ENCODE measurements at places on chromosomes 12 and 14.

- DNase-seq = no peak
Observed at GRCh38 chr12:18432206-18432605, 170.9 kb downstream of the PIK3C2G start.

GRCh38 chr12:11711651-11712327 is 62.3 kb downstream of the ETV6 start:
- DNase-seq = no peak

- DNase-seq = no peak
Observed at GRCh38 chr12:123788541-123788940, 26.4 kb downstream of the DNAH10 start.

- no peak for DNase-seq
Observed at GRCh38 chr12:79662046-79662811, 28.5 kb downstream of the PAWR start.

DNA sequence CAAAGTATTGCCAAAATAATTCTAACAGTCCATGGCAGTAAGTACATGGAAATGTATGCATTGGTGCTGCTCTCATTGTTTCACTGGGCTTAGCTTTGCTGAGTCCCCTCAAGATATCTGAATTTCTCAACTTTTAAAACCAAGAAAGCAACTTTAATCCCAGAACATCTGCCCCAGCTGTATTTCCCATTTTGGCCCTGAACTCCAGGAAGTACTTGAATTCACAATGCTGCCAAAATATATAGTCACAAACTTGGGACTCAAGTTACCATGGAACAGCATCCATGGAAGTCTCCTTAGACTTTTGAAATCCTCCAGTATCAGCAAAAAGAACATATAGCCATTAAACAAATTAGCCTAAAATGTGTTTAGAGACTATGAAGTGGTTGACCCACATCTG is 78.5 kb upstream of the FLRT2 start:
- DNase-seq = no peak

DNA sequence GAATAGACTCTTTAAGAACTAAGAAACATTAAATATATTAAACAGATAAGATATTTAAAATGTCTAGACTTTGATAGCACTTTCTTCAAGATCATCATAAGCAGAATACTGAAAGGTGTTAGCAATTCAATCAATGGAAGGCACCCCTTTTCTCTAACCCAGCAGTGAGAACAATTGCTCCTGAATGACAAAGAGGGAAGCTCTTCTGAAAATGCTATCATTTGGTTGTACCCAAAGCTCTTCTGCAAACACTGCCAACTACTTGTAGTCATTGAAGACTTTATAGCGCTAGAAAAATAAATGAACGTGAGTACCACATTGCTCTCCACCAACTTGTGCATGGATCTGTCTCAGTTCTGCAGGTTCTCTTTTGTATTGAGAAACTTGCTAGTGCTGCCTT is 62.2 kb upstream of the LMO3 start:
- DNase-seq = no peak

DNA sequence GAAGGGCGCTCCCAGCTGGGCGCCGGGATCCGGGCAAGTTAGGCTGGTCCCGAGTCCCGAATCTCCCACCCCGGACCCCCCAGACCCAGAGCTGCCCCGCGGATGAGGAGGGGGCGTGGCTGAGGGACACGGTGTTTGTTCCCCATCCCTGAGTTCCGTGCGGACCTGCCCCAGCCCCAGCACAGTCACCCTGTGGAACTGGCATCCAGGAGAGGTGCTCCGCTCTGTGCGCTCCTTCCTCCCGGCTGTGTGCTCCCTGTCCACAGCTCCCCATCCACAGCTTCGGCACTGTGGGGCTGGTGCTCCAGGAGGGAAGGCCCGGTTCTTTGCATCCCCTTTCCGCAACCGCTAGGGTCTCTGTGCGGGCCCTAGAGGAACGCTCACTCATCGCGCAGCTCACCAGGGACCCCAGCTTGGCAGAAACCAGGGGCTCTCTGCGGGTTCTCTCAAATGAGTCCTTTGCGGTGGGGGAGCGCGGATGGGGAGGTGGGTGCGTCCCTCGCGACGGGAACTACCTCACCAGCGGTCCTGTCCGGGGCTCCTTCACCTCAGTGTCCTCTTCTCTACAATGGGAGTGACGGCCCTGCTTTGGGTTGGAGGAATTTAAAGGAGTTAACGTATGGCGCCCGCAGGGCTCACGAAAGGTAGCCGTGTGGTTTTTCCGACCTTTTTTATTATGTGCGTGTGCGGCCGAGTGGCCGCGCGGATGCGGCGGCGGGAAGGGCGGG is 845 bp downstream of the TMEM132C start:
- DNase-seq = no peak

GRCh38 chr12:42857106-42857505 is 267.6 kb upstream of the PRICKLE1 start:
- DNase-seq = no peak

DNA sequence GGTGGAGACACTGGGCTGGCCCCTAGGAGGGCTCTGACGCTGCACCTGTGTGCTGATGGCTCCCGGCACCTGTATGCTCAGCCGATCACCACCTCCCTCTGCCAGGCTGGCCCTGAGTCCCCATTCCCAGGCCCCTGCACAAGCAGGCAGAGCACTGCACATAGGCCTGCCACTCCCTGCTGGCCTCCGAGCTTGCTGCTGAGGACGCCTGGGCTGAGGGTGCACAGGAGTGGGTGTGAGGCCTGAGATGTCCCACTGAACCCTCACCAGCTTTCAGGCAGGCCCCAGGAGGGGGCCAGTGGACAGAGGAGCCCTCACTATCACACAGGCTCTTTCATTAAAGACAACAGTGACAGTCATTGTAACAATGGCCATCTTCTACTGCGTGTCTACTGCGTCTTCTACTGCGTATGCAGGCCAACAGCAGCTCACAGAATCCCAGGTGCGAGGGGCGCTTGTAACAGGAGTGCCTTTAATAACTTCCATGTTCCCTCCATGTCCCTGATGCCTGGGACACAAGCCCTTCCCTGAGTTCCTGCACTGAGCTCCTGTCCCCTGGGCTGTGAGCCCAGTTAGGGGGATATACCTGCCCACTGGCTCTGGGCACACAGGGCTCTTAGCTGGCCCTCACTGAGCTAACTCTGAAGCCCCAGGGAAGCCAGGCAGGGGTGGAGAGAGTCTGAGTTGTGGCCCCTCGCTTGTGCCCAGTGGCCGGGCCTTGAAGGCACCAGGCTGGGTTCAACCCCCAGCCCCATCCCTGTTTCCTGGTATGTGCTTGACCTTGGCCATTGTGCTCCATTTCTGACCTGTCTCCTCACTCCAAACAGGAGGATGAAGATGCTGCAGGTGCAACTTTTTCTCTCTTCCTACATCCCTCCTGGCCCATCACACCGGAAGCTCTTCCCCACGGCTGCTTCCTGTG is 71.3 kb downstream of the PRIMA1 start:
- no peak for DNase-seq

DNA sequence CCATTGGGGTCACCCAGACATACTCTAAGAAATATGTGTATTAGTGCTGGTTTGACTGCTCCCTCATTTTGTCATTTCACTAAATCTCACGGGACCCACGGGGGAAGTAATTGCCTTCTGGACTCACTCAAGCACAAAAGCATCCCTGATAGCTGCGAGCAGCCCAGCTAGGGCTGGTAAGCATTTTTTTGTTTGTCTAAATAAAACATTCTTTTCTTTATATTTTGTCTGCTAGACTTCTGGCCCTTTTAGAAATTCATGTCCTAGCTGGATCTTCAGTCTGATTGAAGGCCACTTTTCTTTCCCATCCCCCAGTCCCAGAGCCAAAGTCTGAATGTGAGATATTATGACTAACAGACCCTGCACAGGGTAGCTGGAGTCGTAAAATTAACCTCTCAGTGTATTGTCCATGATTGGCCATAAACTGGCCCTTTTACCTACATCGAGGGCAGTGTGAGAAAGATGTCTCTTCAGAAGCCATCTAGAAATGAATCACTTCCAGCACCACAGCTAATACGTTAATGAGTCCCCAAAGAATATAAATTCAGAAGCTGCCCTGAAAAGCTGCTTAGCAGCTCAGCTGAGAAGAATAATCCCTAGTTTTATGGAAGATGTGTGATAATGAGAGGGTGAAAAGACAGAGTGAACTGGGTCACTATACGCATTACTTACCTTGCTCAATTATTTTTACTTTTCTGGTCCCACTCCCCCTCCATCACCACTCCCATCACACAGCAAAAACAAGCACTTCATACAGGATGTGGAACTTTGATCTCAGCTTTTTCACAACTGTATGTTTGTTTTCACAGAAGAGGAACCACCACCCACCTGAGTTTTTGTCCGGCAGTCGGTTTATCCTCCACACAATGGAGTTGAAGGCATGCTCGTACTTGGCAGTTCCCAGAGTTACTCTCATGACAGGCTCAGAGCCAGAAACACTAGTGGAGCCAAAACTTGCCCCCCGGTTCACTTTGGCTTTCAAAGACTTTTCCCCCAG is 55.6 kb upstream of the GTF2A1 start:
- DNase-seq = no peak

GRCh38 chr12:120529641-120530417 is 871 bp upstream of the COQ5 start:
- peak; percentile 55 for DNase-seq

DNA sequence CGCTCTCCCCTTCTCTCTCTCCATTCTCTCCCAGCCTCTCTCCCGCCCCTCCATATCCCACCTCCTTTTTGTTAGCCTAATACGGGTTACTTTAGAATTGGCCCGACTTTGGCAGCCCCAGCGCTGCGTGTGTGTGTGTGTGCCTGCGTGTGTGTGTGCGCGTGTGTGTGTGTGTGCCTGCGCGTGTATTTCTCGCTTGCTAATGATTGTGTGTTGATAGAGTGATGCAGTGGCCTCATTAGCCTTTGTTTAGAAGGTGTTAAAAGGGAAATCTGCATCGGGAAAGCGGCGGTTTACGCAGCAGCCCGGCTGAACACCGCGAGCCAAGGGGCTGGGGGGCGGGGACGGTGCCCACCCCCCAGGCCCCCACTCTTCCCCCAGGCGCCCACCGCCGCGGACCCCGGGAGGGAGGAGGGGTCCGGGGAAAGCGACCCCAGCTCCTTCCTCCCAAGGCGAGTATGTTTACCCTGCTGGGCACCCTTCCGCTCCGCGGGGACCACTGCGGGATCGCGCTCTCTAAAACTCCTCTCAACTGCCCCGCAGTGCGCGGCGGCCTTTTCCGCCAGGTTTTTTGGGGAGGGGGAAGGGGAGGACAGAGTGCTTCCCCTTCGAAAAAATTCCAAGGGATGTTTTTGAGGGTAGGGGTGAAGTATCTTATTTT is 6.8 kb upstream of the LHX5 start:
- DNase-seq = no peak

DNA sequence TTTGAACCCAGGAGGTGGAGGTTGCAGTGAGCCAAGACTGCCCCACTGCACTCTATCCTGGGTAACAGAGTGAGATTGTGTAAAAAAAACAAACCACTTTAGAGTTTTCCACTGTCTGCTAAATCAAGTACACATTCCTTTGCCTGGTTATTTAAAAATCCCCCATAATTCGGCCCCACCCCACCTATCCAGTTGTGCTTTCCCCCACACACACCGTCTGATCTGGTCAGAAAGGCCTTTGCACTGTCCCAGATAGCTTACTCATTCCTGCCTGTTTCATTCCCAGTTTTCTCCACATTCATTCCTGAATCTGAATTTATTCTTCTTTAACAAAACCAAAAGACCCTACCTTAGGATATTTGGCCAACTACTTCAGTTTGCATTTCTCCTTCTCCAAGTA is 29.5 kb downstream of the NINJ2 start:
- no peak for DNase-seq

- no peak for DNase-seq
Observed at GRCh38 chr12:96063046-96063445, 27.7 kb upstream of the LTA4H start.

DNA sequence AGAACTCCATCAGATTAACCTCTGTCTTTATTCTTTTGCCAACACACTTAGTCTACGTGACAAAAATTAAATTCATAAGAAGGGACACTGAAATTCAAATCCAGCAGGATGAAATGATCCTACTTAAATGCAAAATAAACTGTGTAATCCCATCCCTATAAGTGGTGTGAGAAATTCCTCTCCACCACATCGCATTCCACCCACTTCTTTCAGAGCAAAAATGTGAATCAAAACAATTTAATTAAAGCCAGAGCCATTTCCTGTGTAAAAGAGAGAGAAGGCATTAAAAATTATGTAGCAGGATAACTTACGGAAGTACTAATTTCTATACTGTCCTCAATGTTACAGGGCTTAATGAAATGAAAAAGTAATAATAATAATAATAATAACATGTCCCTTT is 844.3 kb downstream of the GALC start:
- no peak for DNase-seq

DNA sequence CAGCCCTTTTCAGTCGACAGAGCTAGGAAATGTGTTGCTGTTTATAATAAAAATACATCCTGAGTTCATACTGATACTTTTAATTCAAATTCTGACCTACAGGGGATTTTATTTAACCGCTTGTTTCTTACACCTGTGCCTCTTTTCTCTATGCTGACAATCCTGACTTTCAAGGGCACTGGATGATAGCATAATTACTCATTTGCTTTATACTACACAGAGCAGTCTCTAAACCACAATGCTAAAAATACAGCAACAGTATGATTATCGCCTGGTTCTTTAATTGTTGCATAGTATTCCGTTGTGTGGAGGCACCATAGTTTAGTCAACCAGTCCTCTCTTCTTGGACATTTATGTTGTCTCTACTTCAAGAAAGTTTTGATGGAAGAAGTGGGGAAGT is 372.9 kb downstream of the DPF3 start:
- DNase-seq = no peak

GRCh38 chr12:49868952-49869815 is 26.3 kb upstream of the BCDIN3D start:
- no peak for DNase-seq

DNA sequence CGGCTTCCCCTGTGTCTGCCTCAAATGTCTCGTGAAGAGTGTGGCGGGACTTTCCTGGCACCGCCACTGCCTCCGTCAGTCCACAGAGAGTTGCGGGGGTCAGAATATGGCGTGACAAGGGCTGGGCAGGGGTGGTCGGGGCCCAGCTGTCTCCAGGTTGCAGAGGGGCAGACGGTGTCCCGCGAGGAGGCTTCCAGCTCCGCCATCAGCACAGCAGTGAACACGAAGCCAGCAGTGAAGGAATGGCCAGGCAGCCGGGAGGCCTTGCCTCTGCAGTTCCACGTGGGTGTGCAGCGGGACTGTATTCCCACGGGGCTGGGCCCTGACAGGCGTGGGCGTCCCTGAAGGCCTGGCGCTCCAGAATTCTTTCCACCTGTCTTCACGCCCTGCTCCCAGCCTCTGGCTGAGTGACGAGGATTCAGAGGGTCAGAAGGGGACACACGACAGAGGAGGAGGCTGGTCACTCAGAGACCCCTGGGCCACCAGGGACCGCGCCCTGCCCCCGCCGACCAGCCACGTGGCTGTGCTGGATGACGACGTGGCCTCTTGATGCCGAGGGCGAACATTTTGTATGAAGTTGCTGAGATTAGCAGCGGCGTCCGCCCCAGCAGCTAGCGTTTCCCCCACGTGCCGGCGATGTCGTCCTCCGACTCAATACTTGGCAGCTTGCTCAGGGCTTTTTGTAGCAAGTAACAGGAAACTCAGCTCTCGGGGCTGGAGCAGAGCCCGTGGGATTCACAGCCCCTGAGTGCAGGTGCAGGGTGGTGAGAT is 25.0 kb upstream of the GALNT9 start:
- no peak for DNase-seq
